Breast epithelium (tissue), 4 donors: ENCODE measurements at places on chromosomes 3 and 15. TPM values are rescaled to one million over a fixed set of nuclear protein-coding genes. Genes with fewer than 3 reads are reported as not detected.

- no peak for DNase-seq
Observed at GRCh38 chr3:56882896-56883295, 81.1 kb upstream of the ARHGEF3 start.

Gene IP6K2
- 185 TPM for total RNA-seq

Gene CEMIP
- total RNA-seq: under 0.01 TPM

DNA sequence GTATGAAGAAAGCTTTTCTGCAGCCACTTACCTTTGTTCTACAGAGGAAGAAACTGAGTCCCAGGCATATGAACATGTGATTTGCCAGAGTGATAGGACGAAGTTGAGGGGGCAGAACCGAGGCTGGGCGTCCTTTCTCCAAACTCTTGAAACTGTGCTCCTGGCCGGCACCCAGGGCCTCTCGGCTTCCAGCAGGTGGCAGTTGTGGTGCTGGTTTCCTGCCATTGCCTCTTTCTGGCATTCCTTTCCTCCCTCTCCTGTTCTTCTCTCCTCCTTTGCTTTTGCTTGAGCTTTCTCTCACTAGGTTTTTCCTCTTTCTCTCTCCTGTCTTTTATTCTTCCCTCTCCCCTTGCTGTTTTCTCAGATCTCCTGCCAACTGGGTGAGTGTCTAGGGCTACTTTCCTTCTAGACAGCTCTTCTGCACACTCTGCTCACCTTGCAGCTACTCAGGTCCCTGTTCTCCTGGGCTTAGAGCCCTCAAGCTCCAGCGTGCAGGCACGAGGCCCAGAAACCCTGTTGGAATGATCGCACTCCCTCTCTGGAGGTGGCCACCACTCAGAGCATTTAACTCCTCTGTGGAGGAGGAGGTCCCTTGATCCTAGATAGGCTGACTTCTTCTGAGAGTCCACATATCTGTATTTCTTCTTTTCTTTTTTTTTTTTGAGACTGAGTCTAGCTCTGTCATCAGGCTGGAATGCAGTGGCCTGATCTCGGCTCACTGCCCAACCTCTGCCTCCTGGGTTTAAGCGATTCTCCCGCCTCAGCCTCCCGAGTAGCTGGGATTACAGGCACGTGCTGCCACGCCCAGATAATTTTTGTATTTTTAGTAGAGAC, 26.2 kb downstream of the TRAK1 start:
- DNase-seq: peak; percentile 55

- no peak for DNase-seq
Observed at GRCh38 chr3:42177068-42177800, 86.1 kb downstream of the TRAK1 start.

- DNase-seq: no peak
Observed at GRCh38 chr3:129845956-129846355, 47.6 kb downstream of the TMCC1 start.

Gene GPR15
- total RNA-seq: 1.6 TPM

GRCh38 chr15:59688423-59688781, 718 bp downstream of the BNIP2 start:
- DNase-seq: no peak

- DNase-seq: no peak
Observed at GRCh38 chr3:125107363-125107762, 51.6 kb upstream of the HEG1 start.

GRCh38 chr15:90660195-90660998, 56.7 kb upstream of the BLM start:
- DNase-seq: peak; percentile 84

DNA sequence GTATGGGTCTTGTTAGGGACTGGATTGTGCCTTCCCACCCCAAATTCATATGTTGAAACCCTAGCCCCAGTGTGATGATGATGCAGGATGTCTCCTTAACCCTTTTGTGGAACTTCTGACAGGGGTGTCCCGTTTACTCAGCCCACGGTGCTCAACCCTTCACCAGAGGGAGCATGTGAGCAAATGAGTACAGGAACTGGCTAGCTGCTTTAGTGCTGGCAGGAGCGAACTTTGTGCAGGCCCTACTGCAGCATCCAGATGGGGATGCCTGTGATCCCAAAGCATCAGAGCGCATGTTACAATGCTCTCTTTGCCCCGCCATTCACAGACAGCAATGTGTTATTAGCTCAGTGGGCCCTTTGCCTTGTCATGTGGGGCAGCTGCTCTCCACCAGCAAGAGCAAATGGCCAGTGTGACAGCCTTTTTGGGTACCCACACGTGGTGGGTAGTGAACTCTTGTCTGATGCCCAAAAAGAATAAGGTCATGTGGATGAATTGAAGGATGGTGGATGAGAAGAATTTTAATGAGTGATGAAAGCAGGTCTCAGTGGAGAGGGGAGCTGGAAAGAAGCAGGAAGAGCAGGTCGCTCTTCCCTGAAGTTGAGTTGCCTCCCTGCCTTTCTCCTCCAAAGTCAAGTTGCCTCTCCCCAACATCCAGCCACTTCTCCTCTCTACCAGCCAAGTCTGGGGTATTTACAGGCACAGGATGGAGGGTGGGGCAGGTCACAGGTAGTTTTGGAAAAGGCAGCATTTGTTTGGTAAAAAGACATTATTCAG, 63.3 kb upstream of the STRIT1 start:
- DNase-seq: no peak

Gene TEX55
- total RNA-seq: not detected

- DNase-seq: no peak
Observed at GRCh38 chr3:107430214-107430995, 53.2 kb downstream of the CCDC54 start.

GRCh38 chr3:15098503-15099363, at the start of gene RBSN:
Gene RBSN (minus strand): TSS chr3:15099148. CDS start chr3:15096120, 3,028 bp downstream.
- DNase-seq: peak; percentile 93

- DNase-seq: no peak
Observed at GRCh38 chr3:154161806-154162205, 40.6 kb downstream of the ARHGEF26 start.

- DNase-seq: no peak
Observed at GRCh38 chr3:143239031-143239430, 119.5 kb downstream of the CHST2 start.

Gene ENTPD3
- 1.4 TPM for total RNA-seq

DNA sequence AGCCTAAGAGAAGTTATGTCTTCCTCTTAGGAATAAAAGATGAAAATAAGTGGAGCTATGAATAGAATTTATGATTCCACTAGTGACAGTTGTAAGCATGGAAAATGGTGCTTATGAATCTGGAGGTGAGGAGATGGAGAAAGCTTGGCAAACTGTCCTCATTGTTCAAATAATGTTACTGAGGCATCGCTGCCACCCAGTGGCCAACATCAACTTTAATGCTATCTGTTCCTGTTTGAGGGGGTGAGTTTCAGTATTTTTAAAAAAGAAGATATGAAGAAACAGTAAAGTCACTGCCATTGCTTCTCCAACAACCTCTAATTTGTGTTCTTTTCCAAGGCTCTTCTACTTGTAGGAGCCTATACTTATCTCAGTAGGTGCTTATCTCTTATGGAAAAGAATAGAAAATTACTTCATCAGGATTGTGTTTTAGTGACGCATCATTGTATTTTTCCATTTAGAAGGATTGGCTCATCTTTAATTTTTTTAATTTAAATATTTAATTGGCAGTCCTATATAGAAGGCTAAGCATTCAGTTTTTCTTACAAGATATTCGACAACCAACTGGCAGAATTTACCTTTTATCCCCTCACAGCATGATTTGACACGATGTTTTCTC, 260.4 kb upstream of the P2RY1 start:
- DNase-seq: no peak

DNA sequence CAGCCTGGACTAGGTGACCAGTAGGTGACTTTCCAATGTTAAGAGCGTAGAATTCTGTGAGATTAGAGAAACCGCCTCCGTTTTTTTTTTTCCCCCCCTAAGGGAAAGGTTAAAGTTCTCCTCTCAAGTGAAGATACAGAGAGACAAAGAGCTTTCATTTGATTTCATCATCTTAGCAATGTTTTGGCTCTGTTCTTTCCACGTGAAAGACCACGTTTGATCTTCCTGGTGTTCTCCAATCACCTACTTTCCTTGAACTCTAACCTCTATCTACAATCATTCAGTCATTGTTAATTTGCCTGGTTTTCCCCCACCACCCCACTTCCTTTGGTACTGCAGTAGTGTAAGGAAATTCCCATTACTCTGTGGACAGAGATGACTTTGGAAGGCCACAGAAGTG, 36.9 kb upstream of the CLRN1 start:
- DNase-seq: no peak

Gene FBXL22
- 3.5 TPM for total RNA-seq

Gene ANKRD34C
- not detected for total RNA-seq

Gene PEAK1
- total RNA-seq: 55.2 TPM

- DNase-seq: no peak
Observed at GRCh38 chr3:50633230-50633790, 16.4 kb downstream of the MAPKAPK3 start.

Gene PPARG
- total RNA-seq: 44.2 TPM

GRCh38 chr15:29268706-29269484, 727 bp downstream of the NSMCE3 start:
- DNase-seq: peak; percentile 30

Gene CTXN2
- total RNA-seq: not detected

DNA sequence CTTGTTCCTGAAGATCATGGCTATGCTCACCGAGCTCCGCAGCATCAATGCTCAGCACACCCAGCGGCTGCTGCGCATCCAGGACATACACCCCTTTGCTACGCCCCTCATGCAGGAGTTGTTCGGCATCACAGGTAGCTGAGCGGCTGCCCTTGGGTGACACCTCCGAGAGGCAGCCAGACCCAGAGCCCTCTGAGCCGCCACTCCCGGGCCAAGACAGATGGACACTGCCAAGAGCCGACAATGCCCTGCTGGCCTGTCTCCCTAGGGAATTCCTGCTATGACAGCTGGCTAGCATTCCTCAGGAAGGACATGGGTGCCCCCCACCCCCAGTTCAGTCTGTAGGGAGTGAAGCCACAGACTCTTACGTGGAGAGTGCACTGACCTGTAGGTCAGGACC, 35.2 kb downstream of the NR1I2 start:
- DNase-seq: no peak

GRCh38 chr3:115828401-115828800, 205.1 kb downstream of the GAP43 start:
- no peak for DNase-seq

DNA sequence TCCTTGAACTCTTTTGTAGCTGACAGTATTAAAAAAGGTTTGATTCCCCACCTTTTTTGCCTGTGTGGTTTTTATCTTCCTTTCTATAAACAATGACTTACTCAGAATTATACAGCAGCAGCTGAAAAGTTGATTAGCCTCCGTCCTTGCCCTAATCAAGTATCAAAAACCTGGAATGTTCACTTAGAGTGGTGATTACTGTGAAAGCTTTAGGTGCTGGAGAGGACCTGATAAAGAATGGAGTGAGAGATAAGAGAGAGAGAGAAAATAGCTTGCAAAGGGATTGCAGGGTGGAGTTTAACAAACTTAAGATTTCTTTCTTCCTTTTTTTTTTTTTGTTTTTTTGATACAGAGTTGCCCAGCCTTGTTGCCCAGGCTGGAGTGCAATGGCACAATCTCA, 6.7 kb downstream of the CGNL1 start:
- DNase-seq: no peak

DNA sequence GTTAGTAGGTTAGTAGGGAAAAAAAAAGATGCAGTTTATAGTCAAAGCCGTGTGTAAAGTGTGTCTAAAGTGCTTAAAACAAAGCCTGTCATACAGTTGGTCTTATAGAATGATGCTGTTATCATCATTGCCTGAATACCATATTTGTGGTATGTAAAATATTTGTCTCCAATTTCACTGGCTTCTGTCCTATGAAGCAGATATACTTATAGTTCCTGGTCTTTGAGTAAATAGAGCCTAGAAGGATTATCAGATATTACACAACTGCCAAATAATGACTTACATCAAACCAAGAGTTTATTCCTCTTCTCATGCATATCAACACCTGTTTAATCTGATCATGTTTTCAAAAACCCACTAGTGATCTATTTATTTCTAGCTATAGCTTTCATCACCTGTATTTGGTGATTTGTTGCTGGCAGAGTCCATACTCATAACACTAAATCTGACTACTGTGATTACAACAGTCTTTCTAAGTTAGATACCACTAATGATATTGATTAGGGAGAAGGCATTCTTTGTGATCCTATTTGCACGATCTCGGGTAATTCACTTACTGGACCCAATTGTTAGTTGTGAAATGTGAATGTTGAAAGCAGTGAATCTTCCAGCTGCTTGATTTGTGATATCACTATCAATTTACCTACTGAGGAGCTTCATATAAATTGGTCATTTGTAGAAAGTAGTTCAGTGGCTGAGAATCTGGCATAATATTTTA, 413.7 kb downstream of the LPP start:
- DNase-seq: no peak

Gene LACTB
- total RNA-seq: 17.1 TPM

DNA sequence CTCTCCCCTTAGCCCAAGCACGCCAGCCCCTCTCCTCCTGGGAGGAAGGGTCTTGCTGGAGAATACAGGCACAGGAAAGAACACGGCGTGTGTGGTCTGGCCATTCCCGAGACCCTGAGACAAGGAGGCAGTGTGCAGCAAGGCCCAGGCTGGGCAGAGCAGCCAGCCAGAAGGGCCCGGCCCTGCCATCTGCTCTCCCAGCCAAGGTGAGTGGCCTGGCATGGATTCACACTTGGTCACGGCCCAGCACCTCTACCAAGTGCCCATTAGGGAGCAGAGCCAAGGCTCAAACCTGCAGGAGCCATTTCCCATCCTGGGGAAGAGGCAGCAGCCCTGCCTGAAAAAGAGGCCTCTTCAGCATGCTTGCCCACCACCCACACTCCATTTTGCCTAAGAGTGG, 28.6 kb downstream of the MEGF11 start:
- DNase-seq: no peak

Gene TMOD2
- total RNA-seq: 8.6 TPM

DNA sequence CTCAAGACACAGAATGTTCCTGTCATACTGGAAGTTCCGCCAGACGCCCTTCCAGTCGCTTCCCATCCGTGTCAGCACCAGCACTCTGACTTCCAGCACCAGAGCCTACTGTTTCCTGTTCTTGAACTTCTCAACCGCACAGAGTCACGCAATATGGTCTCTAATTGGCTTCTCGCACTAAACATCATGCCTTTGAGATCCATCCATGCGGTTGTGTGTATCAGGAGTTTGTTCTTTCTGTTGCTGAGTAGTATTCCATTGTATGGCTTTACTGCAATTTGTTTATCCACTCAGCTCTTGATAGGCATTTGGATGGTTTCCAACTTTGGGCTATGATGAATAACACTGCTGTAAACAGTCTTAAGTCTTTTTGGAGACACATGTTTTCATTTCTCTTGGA, 112.1 kb downstream of the LRRK1 start:
- no peak for DNase-seq

- DNase-seq: no peak
Observed at GRCh38 chr3:28916713-28917499, 364.0 kb upstream of the RBMS3 start.

- no peak for DNase-seq
Observed at GRCh38 chr15:74873756-74874424, 725 bp upstream of the SCAMP2 start.

Gene CCR1
- 9.2 TPM for total RNA-seq

- DNase-seq: no peak
Observed at GRCh38 chr3:26753095-26753494, 130.5 kb downstream of the LRRC3B start.
